Glomerular endothelial cell (primary cell): ENCODE measurements at places on chromosomes 6 and 20.
A peak's percentile ranks its signal among the peaks of the same experiment; 100 is the strongest.

DNA sequence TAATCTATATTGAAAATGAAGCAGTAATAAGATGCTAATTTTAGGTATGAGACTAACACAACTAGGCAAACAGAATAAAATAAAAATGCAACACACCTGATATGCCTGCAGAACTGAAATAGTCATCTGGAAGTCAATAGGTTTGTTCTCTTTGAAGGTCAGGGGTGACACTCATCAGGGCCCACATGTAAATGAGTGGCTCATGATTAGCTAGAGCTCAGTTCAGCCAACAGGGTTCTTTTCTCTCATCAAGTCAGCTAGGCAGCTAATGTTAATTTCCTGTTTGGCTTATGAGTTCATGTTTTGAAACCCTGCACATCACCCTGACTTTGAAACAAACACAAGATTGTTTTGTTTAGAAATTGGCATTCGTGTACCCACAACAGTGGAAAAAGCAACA, 23.8 kb downstream of the SMLR1 start:
- DNase-seq: no peak

DNA sequence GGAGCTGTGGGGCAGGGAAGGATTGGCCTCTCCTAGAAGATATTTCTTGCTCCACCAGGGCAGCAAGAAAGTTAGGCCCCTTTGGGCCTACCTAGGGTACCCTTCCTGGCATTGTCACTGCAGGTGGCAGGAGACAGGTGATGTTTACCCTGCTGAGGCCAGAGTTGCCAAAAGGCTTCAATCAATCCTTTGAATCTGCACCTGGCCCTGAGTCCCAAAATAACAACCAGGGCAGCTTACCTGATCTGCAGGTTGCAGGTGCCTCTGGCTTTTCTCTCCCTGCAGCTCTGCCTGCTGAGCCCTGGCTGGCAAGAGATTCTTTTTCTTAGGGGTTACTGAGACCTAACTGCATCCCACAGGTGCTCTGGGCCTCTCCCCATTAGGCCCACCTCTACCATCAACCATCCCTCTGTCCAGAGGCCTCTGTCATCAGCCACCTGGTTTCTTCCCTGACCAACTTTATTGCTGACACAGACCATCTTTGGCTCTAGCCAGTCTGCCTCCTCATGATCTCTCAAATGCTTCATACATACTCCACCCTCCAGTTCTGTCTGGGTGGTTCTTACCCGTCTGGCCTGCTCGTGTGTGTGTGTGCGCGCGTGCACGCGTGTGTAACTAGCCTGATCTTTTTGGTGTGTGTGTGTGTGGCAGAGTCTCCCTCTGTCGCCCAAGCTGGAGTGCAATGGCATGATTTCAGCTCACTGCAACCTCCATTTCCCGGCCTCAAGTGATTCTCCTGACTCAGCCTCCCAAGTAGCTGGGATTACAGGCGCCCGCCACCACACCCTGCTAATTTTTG, 13.7 kb downstream of the BCL2L1 start:
- DNase-seq: no peak

DNA sequence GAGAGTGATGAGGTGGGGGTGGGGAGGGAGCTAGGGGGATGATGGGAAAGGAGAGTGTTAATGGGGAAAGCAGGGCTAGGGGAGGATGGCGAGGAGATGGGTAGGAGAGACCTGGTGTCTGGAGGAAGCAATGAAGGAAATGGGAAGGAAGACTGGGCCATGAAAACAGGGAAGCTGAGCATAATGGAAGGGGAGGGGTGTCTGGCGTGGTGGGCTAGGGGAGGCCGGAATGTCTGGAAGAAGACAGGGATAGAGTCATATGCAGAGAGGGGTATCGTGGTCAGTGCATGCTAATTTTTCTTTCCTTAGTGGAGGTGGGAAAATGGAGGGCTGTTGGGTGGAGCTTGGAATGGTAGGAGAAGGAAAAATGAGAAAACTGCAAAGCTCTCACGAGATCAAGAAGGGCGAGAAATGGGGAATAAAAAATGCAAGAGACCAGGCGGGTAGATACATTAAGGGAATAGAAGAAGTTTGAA, 423 bp downstream of the KLHDC3 start:
- DNase-seq: no peak

- no peak for DNase-seq
These were observed 55.9 kb downstream of the ATXN1 start for GRCh38 chr6:16705081-16705993.

- no peak for DNase-seq
These were observed 155.4 kb upstream of the KCNQ5 start for GRCh38 chr6:72466471-72466870.

- no peak for DNase-seq
These were observed 184.4 kb downstream of the HS3ST5 start for GRCh38 chr6:114158411-114158810.

- DNase-seq: no peak
These were observed 170.3 kb upstream of the PDE7B start for GRCh38 chr6:135680964-135681913.

- DNase-seq: no peak
These were observed 16.1 kb downstream of the SDCBP2 start for GRCh38 chr20:1312904-1313235.

- DNase-seq: no peak
These were observed 292.1 kb downstream of the QKI start for GRCh38 chr6:163706500-163707087.

DNA sequence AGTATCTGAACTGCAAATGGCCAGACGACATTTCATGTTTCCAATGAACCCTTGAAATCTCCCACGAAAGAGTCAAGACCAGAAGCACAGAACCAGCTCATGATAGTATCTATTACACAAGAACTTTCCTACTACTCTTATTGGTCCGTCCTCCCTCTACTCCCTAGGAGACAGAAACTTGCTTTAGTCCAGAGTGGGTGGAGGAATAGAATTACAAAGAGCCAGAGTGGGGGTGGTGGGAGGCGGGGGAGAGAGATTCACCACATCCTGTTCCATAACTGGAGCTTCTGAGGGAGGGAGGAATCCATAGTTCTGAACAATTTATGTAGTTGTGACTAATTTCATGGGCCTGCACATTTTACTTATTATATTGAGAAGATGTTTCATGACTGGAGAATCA, 18.5 kb upstream of the WFDC10A start:
- no peak for DNase-seq

GRCh38 chr6:119830494-119831295, 481.1 kb upstream of the MAN1A1 start:
- DNase-seq: no peak

- DNase-seq: no peak
These were observed 48.7 kb upstream of the BMP2 start for GRCh38 chr20:6718662-6719368.

GRCh38 chr20:63553251-63553932, 567 bp upstream of the FNDC11 start:
- DNase-seq: peak; percentile 36

DNA sequence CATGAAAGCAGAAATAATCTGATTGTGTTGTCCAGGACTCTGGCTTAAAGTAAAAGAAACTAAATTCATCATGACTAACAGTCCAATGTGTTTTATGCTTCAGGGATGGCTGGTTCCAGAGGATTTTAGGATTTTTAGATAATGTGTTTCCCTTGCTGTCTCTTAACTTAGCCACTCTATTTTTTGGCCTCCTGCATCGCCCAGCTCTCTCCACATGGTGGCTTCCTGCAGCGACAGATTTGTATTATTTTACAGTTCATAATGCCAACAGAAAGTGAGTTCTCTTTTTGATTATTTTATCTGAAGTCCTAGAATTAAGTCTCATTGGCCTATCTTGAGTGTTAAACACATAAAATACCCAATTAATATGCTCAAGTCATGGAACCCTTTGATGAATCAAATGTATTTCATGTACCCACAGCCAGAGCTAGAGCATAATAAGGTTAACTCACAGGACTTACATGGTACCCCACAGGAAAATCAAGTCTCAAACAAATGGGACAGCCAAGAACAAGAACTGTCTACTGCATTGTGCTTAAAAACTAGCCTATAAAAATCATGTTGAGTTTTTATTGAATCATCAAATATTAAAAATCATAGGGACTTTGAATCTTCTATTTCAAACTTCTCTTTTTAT, 582.5 kb downstream of the DOK5 start:
- DNase-seq: no peak

- no peak for DNase-seq
These were observed 73.7 kb downstream of the LYRM2 start for GRCh38 chr6:89564752-89565427.

DNA sequence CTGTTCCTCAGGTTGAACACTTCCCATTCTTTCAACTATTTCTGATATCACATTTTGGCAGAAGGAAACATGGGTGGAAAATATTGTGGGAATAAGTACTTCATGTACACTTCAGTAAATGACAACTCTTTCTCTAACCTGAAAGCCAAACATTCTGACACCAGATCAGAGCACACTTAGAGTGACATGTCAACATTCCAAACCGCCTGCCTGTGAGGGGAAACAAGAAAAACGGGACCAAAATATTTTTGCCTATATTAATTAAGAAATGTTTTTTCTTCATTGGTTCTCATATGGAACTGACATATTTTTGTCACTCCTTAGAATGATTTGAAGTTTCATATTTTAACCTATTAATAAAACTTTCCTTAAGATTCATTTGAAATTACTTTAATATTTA, 483.1 kb downstream of the MAFB start:
- no peak for DNase-seq

DNA sequence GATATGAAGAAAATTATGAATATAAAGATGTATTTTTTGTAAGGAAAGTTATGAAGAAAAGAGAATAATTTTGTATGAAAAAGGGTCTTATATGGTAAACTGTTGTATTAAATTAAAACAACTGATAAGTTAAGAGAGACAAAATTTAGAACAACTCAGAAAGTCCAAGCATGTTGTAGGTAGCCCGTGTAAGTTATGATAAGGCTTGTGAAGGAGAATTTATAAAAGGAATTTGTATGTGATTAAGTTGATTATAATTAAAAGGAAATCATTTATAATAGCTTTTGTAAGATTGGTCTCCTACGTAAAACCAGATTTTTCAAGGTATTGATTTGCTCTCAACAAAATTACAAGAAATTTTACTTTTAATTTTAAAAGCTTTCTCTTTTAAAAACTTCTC, 1579.3 kb downstream of the HACE1 start:
- DNase-seq: no peak

GRCh38 chr20:24951536-24952083, 2.5 kb downstream of the CST7 start:
- no peak for DNase-seq

- no peak for DNase-seq
These were observed 4.2 kb upstream of the NCR3 start for GRCh38 chr6:31597006-31597405.

GRCh38 chr6:36917541-36918193, 31.9 kb downstream of the C6orf89 start:
- DNase-seq: no peak

DNA sequence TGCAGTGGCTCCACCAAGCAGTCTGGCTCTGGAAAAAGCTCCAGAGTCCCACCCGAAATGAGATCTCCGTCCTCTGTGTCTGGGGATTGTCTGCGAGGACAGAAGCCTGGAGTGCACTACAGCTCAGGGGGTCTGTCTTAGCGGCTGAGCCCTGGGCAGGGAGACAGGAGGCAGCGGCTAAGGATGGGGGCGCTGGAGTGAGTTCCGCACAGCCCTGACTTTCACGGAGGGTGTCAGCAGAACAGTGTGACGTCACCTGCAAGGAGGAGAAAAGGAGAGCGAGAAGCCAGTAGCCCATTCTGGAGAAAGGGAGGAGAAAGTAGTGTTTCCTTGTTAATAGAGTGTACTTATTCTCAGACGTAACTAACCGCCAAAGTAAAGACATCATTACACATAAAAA, 97.6 kb downstream of the FAM50B start:
- DNase-seq: no peak

DNA sequence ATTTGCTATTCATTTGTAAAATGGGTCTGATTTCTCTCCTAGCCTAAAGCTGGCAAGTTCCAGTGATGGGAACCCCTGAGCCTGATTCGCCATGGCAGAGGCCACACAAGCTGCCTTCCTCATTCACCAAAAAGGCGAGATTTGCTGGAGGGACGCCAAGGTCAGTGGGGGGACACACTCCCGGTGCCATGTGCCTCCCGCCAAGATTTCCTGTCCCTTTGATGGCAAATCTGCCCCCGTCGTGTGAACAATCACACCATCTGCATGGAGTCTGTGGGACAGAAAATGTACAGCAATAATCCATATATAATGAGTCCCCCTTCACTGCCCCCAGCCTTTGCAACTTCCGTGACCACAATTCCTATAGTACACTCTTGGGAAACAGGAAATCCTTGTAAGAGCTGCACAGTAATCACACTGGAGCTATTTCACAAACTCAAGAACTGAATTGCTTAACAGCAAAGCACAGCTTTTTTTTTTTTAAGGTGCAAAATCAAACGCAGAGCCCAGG, 15.7 kb upstream of the IGF2R start:
- peak; percentile 22 for DNase-seq

DNA sequence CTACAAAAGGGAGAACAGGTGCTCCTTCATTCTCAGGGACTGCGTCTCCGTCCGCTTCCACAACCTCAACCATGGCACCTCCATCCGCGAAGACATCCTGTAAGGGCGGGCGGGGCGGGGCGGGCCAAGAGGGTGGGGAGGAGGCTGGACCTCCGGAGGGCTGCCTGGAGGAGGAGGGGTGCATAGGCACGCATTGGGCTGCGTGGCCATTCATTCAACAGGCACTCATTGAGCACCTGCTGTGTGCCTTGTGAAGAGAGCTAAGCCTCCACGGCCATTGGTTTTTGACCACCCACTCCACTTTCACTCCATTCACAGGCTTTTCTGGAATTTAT, 435 bp downstream of the ZSWIM3 start:
- DNase-seq: no peak

DNA sequence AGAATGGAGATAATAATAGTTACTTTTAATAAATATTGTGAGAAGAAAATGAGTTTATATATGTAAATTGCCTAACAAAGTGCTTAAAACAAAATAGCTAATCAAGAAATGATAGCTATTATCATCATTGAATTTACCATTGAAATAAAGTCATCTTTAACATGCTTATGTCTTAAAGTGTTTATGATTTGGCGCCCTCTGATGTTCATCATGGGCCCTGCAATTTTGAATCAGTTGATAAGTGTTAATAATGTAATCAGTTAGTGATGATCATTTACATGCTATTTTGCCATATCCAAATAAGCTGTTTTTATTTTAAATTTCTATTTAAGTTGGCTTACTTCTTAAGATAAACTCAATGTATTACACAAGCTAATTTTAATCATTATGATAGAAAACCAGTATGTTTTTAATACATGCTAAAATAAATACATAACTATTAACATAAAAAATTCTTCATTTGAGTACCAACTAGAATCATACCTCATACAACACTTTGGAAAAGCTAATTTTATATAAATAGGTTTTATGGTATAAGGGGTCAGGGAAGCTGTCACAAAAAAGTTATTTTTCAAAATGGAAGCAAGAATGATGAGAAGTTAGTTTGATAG, 39.2 kb upstream of the TPD52L1 start:
- DNase-seq: peak; percentile 58

- DNase-seq: no peak
These were observed 556 bp downstream of the NKX2-4 start for GRCh38 chr20:21396599-21397340.
